ENCODE measurements at places on chromosomes 3 and 15.
A peak's percentile ranks its signal among the peaks of the same experiment; 100 is the strongest.

DNA sequence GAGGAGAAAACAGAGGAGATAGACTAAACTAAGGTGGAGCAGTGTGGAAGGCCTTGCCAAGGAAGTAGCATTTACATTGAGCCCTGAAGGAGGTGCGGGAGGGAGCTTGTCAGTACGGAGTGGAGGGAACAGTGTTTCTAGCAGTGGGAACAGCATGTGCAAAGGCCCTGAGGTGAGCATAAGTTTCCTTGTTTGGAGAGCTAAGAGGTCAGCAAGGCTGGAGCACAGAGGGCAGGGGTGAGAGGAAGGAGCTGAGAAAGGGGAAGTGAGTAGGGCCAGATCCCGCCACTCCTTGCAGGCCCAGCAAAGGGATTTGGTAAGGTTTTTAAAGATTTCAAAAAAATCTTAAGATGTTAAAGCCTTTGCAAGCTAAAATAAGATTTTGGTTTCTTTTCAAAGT is 70.1 kb downstream of the HMCES start:
- no peak for DNase-seq

DNA sequence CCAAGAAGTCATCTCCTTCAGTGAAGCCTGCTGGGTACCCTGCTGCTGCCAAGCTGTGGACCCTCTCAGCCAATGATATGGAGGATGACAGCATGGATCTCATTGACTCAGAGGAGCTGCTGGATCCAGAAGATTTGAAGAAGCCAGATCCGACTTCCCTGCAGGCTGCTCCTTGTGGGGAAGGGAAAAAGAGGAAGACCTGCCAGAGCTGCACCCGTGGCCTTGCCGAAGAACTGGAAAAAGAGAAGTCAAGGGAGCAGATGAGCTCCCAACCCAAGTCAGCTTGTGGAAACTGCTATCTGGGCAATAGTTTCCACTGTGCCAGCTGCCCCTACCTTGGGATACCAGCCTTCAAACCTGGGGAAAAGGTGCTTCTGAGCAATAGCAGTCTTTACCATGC is 13.7 kb upstream of the ANP32A start:
- DNase-seq = no peak

GRCh38 chr3:170054204-170054603 is 16.4 kb downstream of the GPR160 start:
- DNase-seq = peak; percentile 36

GRCh38 chr15:42602501-42602900 is 27.1 kb downstream of the STARD9 start:
- no peak for DNase-seq

DNA sequence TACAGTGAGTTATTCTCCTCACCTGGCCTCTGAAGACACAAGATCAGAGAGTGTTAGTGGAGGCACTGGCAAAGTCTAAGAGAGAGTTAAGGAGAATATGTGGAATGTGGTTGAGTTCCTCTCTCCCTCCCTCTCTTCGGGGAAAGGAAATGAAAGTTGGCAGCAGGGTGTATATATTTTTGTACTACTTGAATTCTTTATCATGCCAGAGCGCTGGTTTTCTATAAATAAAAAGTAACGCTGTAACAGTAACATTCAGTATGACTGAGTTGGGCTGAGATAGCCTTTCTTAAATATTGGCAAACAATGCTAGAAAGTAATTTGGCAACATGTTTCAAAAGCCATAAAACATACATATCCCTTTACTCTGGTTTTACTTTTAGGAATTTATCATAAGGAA is 77.5 kb upstream of the TNFAIP8L3 start:
- DNase-seq = no peak

DNA sequence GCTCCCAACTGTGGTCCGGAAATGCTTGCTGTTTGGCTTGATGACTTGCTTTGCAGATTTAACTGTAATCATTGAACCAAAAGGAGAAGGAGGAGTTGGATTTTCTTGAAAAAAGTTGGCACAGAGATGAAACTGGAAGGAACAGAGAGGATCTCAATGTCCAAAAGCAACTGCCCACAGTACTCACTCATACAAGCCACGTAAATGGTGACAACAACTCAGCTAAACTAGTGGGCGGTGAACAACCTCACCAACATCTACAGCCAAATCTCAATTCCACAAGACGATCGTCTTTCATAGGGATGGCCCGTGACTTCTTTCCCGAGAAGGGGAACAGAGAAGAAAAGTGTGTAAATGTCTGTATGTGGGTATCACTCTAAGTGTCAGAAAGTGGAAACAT is 48.1 kb downstream of the MYO5C start:
- no peak for DNase-seq

GRCh38 chr3:177944228-177944661 is 592.0 kb upstream of the KCNMB2 start:
- peak; percentile 3 for DNase-seq

DNA sequence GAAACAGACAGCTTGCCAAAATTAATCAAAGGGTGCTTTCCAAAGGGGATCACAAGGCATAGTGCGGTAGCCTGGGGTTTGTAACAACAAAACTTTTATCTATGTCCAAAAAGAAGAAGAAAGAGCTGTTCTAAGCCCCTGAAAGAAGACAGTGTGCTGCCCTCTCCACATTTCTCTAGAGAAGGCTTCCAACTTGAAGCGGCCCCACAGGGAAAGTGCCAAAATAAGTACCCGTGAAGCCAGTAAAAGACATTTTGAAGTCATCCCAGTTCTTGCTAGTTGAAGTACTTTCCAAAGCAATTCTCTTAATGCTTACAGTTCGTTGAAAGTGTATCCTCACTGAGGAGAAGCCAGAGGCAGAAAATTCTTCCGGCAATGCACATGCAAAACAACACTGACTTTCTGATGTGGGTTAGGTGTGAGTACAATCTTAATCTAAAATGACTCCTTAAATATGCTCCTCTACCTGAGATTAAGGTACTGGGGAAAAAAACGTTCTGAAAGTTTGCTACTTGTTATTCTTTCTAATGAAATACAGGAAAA is 21.3 kb downstream of the GPR15 start:
- DNase-seq = peak; percentile 60

DNA sequence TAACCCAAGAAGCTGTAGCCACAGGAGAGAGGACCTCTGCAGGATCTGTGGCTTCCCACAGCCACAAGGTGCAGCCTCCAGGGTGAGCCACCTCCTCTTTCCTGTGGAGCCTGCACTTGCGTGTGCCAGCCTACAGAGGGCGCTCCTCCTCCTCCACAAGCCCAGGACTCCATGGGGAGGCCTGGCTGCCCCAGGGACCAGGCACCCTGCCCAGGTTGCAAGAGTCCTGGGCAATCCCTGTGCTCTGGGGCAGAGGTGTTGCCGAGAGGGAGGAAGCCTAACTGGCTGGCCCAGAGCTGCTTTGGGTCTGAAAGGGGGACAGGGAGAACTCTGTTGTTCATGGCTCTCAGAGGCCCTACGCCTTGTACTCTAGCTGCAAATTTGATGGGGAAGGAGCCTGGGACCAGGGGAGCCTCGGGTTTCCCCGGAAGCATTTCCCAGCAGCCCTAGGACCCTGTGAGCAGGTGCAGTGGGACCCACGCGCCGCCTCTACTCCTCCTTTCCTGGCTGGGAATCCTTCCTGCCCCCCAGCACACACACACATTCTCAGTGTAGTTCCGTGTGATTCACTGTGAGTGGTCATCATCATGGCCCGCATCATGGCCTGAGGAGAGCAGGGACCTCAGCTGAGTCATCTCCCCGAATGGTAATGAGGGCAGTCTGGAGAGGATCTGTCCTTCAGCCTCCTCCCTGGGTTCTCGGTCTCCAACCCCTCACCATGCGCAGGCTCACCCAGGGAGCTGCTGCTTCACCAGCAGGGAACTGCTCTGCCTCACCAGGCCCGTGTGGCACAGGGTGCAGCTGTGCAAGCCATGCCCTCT is 24.3 kb downstream of the TBC1D21 start:
- DNase-seq = peak; percentile 79

DNA sequence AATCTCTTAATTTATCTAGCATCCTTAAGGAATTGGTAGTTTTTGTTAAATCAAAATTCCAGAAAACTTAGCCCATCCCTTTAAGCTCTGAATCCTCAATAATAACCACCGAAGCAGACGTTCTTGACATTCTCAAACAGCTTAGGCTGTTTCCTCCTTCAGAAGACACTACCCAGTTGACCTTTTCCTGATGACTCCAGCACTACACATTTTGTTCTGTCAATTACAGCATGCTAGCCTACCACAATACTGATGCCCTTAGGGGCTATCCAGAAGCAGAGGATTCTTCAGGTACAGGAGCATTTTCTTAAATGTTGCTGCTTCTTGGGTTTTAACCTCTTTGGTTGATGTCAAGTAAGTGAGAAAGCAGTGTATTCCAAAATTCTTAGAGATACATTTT is 33.4 kb downstream of the ETV5 start:
- DNase-seq = no peak

DNA sequence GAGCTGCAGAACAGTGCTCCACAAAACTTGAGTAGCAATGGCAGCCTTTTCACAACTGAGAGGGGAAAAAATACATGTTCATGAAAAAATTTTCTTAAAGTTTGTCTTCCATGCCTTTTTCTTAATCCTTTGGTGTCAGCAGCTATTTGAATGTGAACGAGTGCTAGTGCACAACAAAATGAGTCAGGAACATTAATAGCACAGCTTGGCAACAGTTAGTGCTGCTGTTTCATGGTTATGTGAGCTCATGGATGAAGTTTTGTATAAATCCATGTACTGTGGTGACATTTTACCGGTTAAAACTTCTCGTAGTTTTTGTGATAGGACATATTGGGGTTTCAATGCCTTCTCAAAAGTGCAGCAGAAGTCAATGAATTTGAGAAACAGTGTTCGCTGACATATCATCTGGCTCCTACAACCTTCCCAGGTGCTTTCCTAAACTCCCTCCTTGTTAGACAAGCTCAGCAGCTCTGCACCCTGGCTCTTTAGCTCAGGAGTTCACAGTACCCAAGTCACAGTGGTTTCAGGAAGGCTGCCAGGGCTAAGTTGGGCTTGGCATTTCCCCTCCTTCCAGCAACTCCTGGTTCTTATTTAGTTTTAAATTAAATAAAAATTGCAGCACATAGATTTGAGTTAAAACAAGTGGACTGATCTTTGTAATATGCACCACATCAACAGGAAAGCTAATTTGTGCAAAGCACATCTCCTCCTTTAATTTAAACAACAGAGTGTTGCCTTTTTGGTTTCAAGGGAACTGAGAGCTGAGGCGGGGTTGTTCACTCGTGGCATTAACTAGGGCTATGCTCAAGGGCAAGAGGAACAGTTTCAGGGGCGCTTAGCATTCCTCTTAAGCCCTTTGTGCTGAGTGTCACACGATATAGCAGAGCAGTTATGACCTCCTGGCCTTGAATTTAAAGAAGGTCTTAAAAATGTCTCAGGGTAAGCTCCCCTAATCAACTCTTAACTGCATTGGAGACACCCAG is 362.8 kb downstream of the CHST2 start:
- no peak for DNase-seq

DNA sequence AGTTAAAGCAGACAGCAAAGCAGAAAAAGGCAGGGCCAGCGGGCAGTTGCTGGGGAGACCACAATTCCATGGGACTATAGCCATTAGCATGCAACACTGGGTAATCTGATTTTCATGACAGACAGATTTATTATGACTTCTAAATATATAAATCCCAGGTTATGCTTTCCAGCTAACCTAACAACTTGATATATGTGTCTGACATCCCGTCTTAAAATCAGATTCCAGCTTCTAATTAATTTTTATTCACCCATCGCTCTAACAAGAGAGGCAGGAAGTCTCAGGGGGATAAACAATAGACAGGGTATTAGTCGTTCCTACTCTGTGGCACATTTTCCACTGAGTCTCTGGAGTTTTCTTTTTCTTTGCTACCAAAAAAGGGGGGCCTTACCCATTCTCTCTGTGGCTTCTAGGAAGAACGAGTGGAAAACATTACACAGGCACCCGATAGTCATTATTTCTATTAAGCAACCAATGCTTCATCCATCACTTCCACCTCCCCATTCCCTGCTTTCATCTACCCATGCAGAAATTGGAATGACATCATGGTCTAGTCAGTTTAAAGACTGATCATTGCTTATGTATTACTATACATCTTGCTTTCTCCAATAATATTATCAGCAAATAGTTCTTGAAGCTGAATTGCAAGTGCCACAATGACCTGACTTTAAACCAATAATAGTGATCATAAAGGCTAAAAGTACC is 173.1 kb downstream of the FHIT start:
- DNase-seq = no peak

GRCh38 chr15:69119683-69120395 is 40.6 kb upstream of the GLCE start:
- DNase-seq = no peak

DNA sequence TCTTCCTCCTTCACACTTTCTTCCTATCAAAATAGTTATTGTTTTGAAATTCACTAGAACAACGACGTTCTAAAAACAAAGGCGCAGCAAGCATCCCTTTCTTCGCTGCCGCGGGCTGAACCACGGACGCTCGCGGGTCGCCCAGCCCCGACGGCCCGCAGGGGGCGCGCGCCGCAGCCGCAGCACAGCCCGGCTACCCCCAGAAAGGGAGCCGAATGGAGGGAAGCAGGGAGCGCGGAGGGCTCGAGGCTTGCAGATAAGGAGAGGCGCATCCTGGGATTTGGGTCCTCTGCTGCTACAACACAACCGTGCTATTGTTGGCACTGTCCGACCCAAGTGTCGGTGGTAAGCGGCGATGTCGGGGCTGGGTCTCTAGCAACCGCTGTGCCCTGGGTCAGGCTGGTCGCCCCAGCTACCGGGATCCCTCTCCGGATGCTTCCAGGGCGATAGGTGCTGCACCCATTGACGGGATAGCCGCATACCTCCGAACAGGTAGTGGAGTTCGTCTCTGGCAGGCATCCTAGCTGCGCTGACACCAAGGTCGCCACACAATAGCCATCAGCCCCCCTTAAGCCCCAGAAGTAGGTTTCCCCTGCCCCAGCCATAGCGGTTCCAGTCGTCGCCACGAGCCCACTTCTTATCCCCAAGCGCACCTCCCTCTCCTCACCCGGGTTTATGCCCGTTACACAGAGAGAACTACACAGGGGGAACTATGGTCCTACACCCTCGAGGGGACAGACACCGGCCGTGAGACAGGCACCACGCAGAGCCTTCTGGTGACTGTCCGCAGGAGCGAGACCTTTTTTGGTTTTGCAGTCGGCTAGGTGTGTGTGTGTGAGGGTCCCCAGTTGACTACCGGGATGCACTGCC is 6.0 kb downstream of the ONECUT1 start:
- DNase-seq = peak; percentile 44

GRCh38 chr3:54283470-54283869 is 161.1 kb downstream of the CACNA2D3 start:
- no peak for DNase-seq

- no peak for DNase-seq
These were observed 40.9 kb downstream of the PML start for GRCh38 chr15:74035121-74036017.

- DNase-seq = no peak
These were observed 441.4 kb downstream of the CNTN3 start for GRCh38 chr3:74173090-74173489.

DNA sequence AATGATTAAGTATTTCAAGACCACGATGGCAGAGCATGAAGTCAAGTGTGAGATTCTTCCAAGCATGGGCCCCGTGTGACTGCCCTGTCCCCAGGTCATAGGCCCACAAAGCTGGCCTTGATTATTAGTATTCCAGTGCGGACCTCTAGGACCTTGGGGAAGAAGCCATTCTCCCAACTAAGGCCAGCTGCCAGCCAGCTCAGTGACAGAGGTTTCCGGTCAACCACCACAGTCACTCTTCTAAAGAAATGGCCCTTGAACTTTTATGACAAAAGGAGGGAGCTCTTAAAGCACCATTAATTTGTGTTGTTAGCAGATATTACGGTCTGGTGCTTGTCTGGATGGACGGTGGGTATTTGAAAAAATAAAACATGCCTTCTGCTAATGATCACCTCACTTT is 28.0 kb downstream of the FAM3D start:
- no peak for DNase-seq

GRCh38 chr3:147257944-147258343 is 148.4 kb downstream of the ZIC4 start:
- DNase-seq = no peak
